ENCODE measurements at places on chromosomes 11 and 22.

- no peak for DNase-seq
Measured at GRCh38 chr11:103601225-103601846, 435.1 kb upstream of the DDI1 start.

DNA sequence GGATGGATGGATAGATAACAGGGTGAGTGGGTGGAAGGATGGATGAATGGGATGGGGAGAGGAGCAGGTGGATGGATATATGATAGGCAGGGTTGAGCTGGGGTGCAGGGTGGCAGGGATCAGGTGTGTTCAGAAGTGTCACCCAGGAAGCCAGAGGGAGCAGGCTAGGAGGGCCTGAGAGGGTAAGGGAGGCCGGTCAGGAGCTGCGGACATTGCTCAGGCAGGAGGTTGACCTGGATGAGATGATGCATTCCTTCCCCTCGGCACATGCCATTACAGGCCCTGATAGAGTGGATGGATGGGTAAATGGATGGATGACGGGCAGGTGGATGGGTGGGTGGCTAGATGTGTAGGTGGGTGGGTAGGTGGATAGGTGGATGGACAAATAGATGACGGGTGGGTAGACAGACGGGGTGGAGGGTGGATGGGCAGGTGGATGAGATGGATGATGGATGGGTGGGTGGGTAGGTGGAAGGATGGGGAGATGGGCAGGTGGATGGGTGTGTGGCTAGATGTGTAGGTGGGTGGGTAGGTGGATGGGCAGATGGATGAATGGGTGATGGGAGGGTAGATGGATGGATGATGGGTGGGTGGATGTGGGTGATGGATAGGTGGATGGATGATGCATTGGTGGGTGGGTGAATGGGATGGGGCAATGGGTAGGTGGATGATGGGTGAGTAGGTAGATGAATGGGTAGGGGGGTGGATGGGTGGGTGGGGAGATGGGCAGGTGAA, 8.0 kb downstream of the DHCR7 start:
- DNase-seq: no peak

DNA sequence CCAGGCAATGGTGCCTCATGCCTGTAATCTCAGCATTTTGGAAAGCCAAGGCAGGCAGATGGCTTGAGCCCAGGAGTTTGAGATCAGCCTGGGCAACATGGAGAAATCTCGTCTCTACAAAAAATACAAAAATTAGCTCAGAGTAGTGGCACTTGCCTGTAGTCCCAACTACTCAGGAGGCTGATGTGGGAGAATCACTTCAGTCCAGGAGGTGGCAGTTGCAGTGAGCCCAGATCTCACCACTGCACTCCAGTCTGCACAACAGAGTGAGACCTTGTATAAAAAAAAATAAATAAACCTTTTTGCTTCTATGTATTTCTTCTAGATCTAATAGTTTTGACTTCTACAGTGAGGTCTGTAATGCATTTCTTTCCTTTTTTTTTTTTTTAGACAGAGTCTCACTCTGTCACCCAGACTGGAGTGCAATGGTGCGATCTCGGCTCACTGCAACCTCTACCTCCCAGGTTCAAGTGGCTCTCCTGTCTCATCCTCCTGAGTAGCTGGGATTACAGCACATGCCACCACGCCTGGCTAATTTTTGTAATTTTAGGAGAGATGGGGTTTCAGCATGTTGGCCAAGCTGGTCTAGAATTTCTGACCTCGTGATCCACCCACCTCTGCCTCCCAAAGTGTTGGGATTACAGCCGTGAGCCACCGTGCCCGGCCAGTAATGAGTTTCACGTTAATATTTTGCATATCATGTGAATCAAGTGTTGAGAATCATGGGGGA, 18.1 kb upstream of the RDX start:
- no peak for DNase-seq

DNA sequence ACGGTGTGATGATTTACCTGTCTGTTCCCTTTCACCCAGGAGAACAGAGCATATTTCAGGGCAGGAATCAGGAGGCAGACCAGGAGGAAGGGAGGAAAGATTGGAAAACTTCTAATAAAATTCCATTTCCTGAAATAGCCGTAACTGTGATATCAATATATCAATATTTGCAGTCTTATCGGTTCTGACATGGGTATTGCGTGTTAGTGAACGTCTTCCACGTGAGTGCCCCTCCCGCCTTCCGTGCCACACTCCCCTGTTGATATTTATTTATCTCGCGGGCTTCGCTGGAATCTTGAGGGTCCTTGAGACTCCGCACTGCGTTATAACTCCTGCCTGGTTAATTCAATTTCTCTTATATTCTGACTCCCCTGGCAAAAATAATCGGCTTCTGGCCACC, 1160.4 kb downstream of the BRD1 start:
- DNase-seq: no peak

DNA sequence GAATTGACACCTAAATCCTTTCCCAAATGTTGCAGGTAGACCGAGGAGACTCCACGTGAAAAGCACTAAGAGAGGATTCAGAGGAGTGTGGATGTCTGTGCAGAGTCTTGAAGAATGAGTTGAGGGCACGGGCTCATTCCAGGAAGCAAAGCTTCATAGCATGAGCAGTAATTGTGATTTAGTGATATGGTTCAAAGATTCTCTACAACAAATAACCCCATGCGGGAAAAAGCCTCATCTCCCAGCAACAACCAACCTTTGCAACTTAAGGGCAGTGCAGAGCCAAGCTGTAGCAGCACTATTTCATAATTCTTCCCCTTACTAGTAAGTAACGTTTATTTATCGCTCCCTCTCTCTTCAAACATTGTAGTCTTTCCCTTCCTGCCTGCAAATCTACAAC, 87.5 kb upstream of the CLMP start:
- DNase-seq: no peak

DNA sequence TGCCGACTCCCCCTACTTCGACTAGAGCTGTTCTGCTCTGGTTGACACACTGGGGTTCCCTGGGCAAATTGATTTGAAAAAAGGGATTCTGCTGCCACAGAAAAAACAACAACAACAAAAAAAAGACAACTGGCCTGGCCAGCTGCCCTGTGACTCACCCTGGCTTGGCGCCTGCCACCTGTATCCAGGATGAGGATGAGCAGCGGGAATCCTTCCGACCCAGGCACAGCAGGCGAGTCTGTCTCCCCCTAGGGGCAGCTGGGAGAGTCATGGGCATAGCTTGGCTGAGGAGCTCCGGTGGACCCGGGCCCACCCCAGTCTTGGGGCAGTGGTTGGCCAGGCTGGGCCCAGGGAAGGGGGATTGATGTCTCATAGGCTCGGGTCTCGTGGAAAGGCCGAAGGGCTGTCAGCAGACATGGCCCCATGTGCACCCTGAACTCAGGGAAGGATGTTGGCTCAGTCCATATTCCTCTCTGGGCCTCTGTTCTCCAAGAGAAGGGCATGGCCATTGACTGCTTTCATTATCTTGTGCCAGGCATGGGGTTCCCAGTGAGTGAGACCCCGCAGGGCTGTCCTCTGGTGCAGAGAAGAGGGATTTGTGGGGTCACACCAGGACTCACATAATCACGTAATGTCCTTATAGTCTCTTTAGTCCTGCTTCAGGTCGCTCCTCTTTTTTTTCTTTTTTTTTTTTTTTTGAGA, 10.4 kb upstream of the SUN2 start:
- no peak for DNase-seq

- DNase-seq: peak; percentile 48
Measured at GRCh38 chr22:17773606-17774205, 563 bp downstream of the BID start.

GRCh38 chr22:35625763-35626432, 8.8 kb upstream of the MB start:
- no peak for DNase-seq

- DNase-seq: no peak
Measured at GRCh38 chr22:49403102-49403501, 424.6 kb downstream of the BRD1 start.

DNA sequence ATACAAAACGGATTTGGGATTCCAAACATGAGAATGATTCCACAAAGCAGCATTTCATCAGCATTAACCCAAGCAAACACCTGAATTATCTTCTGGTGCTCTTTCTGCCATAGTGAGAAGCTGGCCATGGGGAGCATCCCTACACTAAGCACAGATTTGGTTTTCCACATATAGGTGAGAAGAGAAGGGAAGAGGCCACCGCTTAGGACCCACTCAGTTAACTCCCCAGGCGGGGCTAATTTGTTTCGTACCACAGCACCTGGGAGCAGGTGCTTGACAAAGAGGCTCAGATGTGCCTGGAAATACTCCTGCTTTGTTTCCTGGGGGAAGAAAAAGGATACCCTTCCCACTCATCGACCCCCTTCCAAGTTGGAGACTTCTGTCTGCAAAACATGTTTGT, 64.2 kb downstream of the RAB30 start:
- no peak for DNase-seq

GRCh38 chr11:109512680-109513079, 90.7 kb downstream of the C11orf87 start:
- DNase-seq: no peak

- no peak for DNase-seq
Measured at GRCh38 chr11:44140372-44140771, 44.9 kb downstream of the EXT2 start.

DNA sequence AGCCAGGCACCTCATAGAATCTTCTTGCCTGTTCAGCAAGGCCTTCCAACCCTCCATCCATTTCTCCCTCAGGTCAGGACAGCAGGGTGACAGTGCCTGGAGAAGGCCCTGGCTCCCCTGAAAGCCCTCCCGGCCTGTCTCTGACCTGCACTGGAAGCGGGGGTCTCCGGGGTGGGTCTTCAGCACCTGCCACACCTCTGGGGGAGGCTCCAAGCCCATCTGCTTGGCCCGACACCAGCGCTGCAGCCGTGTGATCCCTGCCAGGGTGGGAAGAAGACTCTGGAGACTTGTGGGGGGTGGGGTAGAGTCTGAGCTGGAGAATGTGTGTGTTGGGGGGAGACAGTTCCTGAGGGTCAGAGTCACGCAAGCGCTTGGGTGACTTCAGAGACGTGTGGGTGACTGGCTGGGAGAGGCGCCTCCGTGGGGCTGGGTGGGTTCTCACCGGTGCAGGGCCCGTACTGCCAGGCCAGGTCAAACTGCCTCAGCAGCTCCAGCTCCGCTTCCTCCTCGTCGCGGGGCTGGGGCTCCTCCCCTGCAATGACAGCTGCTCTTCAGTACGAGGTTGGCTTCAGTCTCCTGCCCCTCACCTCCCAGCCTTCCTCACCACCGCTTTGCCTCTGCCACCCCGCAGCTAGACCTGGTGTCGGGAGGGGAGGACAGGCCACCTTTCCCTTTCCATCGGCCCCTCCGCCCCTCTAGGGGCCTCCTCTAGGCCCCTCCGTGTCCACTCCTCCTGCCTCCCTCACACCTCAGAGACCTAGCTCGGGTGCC, 615 bp downstream of the POLD4 start:
- DNase-seq: no peak

DNA sequence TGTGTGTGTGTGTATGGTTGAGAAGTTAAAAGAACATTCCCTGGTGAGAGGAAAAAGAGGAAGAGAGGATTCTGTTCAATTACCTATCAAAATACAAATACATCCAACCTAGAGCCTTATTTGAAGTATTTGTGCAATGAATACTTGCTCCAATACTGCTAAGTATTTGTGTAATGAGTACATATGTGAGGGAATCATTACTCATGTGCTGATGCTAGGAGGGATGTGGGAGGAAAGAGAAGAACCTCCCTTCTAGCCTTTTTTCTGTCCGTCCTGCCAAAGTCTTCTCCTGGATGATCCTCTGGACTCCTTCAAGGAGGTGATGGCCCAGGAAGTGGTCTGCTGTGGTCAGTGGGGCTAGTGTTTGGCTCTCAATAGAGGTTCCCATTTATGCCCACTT, 36.0 kb upstream of the ACCSL start:
- no peak for DNase-seq

DNA sequence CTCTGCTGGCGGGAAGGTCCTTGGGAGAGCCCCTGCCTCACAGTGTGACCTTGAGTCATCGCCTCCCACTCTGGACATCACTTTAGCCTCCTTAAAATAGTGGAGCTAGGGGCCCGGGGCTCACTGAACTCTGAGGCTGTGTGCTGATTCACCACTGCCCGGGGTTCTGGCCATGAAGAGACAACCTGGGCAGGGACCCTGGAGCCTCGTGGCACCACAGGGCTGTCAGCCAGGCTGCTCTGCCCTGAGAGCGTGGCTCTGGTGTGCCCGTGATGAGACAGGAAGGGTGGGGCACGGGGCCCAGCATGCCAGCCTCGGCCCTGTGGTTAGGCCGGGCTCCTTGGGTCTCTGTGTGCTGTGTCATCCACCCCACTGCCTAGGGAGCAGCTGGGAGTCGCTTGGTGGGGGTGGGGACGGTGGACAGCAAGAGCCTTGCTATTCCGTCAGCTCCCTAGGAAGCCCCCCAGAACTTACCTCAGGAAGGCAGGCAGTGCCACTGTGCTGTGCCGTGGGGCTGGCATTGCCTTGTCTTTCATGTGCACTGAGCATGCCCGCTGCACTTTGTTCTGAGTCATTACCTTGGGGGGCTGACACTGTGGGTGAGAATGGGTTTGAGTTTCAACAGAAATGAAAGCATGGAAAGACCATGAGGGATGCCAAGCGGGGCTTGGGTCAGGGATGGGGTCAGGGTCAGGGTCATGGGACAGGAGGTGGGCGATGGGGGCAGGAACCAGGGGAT, 31.7 kb downstream of the TPCN2 start:
- no peak for DNase-seq

DNA sequence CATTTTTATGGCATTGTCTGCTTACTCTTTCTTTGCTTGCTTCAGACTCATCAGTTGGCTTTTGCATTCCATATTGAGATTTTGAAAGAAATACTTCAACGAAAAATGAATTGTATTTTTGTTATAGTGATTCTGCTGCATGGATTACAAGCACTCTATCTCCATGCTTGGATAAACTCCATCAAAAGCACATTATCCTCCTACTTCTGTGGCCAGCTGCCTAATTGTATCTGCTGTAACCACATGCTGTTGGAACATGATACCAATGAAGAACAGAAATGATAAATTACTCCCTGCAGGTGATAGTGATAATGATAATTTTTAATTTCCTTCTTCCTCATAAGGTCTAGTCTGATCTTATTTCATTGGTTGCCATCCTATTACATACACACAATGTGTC, 100.8 kb downstream of the PRMT3 start:
- no peak for DNase-seq
